ENCODE measurements at places on chromosomes 12 and 14.

DNA sequence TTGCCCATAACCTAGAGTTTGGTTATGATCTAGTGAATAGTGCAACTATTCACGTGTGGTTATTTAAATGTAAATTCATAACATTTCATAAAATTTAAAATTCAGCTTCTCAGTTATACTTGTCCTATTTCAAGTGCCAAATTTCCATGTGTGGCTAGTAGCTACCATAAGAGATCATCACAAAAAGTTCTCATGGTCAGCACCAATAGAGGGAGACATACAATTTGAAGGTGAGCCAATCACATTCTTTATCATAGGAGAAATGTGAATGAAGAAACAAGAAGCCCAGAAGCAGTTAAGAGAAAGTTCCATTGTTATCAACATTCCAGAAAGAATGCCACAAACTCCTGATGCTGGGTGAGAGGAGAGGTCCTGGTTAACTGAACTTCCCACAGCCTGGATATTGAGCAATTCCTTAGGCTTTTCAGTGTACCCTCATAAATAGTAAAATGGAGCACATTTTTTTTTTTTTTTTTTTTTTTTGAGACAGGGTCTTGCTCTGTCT, 892.9 kb upstream of the USP15 start:
- DNase-seq = no peak

- no peak for DNase-seq
Observed at GRCh38 chr12:100737168-100737567, 57.4 kb upstream of the ANO4 start.

DNA sequence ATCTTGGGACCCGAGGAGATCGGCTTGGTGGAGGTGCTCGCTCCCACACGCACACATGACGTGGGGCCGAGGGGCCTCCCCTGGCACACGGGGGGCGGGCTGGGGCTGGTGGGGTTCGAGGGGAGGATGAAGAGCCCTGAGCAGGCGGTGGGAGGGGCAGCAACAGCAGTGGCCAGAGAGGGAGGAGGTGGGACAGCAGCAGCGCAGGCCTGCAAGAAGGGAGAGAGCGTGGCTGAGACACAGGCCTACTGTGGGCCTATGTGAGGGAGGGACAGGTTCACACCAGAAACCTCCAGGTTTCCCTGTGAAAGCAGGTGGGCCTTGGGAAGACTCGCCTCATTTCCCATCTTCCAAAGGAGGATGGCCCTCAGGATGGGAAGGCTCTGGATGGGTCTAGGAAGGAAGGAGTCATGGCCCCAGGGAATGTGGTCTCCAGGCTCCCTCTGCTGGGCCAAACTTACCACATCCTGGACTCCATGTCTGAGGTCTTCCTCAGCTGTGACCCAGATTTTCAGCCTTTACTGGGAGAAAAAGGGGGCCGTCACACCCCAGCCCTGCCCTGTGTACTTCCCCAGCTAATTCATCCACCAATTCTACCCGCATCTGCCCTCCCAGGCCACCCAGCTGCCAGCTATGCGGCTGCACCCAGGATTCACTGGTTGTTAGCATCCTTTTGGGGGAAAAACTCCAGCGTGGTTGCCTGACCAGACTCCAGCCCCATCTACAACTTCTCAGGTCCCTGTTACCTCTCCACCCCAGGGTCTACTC, 2.8 kb downstream of the PIANP start:
- no peak for DNase-seq

DNA sequence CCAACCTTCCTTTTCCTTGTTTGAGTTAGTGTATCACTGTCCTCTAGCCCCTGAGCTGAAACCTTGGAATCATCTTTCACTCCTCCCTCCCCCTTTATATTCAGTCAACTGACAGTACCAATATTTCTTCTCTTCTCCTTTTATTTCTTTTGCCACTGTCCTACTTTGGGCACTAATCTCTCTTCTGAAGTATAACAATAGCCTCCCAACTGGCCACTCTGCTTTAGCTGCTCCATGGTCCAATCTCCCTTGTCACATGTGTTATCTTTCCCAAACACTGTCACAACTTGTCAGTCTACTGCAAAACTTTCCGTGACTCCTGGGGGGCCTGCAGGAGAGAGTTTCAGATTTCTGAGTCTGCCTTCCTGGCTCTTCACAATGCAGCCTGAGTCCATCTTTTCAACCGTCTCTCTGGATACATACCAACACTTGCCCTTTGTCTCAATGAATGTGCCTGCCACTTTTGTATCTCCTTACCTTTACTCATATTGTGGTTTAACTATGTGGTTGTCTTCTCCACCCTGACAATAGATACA, 471.2 kb downstream of the DIO2 start:
- no peak for DNase-seq

GRCh38 chr14:80475074-80475473, 263.8 kb upstream of the DIO2 start:
- DNase-seq = no peak

- no peak for DNase-seq
Observed at GRCh38 chr12:70744178-70744577, 106.9 kb upstream of the PTPRB start.

- DNase-seq = no peak
Observed at GRCh38 chr14:95102680-95103044, 54.7 kb downstream of the DICER1 start.

All from NCI-H1092 (cell line).